Skeletal muscle cell (primary cell): ENCODE measurements at places on chromosomes 6 and 20.

GRCh38 chr6:28248916-28249315 is 3.2 kb downstream of the ZKSCAN4 start:
- DNase-seq, result no peak

DNA sequence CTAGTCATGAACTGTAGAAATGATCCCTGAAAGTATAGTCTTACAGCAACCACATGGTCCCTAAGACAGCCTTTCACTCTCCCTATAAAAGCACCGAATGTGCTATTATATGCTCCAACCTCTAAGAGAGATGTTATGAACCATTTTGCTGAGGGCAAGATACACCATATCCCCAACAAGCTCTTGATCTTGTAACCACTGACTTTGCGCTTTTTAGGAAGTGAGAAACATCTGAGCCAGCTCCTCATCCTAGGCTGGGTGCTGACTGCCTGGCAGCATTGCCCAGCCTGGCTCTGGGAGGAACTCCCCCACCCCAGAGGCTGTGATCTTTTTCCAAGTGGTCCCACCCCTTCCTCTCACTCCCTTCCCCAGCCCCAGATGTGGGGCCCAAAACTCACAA is 3.1 kb upstream of the EMILIN3 start:
- DNase-seq, result no peak

- DNase-seq, result no peak
Measured at GRCh38 chr6:69816026-69816425, 19.2 kb upstream of the LMBRD1 start.

GRCh38 chr6:152240436-152240835 is 396.7 kb downstream of the SYNE1 start:
- no peak for DNase-seq

- no peak for DNase-seq
Measured at GRCh38 chr6:13924146-13924948, 405 bp upstream of the RNF182 start.

DNA sequence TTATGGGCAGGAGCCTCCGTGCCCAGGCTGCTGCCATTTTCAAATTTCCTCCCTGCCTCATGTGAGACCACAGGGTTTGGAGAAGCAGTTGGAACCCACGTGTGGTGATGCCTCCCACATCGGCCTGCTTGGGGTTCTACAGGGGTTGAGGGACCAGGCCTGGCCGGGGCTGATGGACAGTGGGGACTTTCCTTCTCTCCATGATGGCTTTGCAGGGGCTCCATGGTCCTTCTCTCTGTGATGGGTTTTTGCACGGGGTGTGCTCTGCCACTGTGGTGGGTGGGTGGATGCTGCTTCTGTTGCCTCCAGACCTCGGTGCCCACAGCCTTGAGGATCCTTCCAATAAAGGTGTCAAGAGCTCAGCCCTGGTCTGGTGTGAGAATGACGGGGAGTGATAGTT is 54.4 kb downstream of the ADNP start:
- no peak for DNase-seq

GRCh38 chr6:124536842-124537191 is 425.4 kb upstream of the RNF217 start:
- no peak for DNase-seq

- no peak for DNase-seq
Measured at GRCh38 chr20:38222231-38222922, 38.2 kb downstream of the KIAA1755 start.

GRCh38 chr20:48823960-48824498 is 3.8 kb downstream of the PREX1 start:
- DNase-seq, result peak; percentile 60

DNA sequence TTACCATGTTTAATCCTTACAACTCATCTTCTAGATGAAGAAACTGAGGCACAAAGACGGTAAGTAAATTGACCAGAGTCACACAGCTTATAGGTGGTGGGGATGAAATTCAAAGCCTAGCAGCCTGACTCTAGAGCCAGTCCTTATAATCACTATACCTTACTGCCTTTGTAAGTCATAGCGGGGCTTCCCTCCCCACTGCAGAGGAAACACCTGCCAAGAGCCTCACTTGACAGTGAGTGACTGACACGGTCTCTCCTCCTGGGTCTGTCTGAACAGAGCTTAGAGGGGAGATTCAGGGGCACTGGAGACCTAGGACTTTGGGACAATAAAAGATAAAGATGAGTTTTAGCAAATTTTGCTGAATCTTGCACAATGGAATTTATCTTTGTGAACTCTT is 12.8 kb downstream of the SUN5 start:
- no peak for DNase-seq

DNA sequence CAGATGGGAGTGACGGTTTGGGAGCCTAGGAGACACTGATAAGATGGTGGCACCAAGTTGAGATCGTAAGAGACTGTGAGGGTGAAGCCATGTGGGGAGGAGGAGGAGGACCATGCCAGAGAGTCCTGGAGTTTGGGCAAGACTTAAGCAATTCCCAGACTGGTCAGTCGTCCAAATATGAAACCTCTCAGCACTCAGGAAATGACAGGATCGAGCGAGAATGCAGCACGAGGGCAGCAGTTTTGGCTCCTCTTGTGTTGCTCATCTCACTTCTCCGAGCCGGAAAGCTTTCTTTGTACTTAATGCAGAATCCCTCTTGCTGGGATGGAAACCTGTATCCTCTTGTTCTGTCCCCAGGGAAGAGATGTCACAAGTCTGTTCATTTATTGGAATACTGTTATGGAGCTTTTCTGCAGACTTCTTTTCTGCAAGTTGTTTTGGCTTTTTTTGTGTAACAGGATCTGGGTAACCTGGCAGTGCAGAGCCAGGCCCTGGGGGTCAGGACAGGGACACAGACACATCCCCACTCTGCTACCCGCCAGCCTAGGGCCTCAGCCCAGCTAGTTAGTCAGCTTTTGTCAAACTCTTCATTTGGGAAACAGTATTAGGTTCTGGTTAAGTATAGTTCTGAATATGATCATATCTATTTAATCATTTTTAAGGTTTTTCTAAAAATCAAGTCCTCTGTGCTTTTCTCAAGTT is 34.3 kb downstream of the FNDC1 start:
- peak; percentile 78 for DNase-seq

- no peak for DNase-seq
Measured at GRCh38 chr6:13372688-13373487, 44.6 kb upstream of the TBC1D7 start.

- no peak for DNase-seq
Measured at GRCh38 chr6:150987371-150987828, 121.9 kb downstream of the MTHFD1L start.

DNA sequence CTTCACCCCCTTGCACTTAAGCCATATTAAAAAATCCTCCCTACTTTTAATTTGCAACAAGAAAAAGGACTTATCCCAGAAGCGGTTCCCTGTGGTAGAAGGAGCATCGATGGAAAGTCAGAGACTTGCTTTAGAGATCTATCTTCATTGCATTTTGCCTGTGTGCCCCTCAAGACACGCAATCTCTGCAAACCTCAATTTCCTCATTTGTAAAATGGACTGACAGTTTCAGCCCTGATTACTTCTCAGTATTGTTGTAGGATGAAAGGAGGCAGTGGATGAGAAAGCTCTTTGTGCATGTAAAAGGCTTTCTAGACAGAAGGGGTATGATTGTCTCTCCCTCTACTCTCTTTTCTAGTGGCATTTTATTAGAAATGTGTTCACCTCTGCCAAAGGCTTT is 410.2 kb downstream of the CDC5L start:
- no peak for DNase-seq

DNA sequence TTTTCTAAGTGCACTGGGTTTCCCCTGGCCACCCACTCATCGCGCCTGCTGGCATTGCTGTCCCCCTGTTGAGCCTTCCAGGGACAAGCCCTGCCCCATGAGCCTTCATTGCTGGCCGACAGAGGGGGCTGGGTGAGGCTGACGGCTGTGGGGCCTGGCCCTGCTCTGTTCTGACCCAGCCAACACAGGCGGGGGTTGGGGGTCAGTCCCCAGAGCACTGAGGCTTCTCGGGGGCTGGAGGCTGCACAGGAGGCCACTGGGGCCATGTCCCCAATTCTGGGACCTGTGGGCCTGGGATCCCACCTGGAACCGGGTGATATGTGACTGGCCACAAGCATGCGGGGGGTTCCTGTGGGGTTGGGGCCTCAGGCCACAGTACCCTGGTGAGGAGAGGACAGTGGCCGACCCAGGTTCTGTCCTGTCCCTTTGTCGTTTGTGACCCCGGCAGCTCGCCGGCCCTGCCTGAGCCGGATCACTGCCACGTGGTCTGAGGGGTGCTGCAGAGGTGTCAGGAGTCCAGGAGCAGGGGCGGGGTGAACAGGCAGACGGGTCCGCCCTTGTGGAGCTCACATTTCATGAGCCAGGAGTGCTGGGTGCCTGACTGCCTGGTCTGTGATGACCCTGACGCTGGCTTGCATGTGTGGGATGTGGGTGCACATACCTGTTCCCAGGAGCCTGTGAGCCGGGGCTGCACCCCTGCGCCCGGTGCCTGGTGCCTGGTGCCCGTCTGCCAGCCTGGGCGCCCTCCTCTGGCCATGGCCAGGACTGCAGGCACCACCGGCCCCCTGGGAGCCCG is 2.1 kb upstream of the COL20A1 start:
- no peak for DNase-seq

DNA sequence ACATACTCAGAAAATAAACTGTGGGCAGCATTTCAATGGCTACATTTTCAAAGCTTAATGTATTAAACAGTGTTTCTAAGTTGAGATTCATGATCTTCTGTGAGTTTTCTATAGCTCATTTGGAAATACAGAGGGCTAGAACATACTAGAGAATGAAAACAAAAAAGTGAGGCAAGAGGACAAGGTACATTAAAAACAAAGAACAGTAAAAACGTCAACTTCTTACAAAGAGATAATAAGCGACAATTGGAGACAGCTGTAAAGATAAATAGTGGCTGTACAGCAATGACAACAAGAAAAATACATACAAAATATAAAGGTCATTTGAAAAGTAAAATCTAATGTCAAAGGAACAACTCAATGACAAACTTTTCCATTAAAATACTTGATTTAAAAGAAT is 94.3 kb downstream of the REV3L start:
- DNase-seq, result no peak

DNA sequence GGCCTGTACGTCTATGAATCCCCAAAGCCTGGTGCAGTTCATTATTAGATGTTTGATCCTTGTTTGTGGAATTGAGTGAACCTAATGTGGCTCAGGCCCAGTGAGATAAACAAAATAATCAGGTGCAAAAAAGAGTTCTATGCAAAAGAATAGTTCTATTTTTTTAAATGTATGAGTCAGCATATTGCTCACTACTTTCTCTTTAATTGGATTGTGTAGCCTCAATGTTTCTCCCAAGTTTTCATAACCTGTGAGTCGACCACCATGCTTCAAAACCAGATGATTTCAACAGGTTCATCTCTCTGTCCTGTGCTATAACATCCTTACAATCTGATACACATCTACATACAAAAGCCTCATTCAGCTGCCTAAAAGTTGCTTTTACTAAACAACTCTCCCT is 116.5 kb upstream of the HDAC2 start:
- no peak for DNase-seq

DNA sequence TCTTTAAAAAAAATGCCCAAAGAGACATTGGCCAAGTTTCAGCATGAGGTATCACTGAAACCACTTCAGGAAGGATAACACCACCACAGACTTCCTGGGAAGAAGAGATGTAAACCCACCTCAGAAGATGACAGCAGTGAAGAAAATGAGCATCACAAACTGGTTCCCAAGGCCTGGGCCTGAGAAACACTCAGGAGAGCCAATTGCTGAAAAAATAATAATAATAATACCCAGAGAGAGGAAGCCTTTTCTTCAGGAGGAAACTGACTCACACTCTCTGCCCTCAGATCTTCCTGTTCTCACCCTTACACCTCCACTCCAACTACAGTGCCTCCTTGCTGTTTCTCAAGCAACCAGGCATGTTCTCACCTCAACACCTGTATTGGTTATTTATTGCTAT is 68.1 kb upstream of the MAFB start:
- no peak for DNase-seq

DNA sequence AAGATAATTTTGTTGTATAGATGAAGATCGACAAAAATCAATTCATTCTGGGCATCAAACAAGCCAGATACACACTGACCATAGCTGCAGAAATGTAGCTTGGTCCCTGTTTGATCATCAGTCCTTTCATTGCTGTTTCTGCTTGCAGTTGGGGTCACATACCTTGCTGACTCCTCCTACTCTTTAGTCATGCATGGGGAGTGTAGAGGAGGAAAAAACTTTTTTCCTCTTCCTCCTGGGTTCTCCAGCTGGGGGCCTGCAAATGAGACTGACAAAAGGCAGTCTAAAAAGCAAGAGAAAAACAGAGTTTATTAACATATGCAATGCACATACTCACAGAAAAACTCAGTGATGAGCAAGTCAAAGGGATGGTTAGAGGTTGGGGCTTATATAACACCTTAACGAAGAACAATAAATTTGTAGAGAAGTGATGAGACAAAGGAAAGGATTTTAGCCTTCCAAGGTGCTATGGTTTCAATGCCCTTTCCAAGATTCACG is 105.8 kb downstream of the QRSL1 start:
- no peak for DNase-seq

GRCh38 chr6:45922728-45923351 is 92.8 kb downstream of the CLIC5 start:
- DNase-seq, result peak; percentile 55

DNA sequence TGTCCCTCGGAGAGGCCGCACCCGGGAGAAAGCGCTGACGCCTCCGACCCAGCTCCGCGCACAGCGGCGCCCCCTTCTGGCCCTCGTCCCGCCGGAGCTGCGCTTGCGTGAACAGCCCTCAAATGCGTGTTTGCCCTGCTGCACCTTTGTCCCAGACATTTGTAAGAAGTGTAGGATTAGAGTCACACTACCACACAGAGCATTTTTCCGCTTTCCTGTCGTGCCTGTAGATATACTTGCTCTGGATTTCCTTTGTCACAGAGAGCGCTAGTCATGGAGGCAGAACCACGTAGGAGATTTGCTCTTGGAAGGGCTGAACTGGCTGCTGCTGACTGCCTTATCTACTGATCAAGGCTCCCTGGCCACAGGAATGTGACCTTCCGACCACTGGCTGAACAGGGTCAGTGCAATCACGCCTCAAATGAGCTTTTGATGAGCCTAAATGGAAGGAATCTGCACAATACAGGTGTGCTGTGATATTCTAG is 62.3 kb downstream of the PAX1 start:
- DNase-seq, result no peak

GRCh38 chr6:141452354-141452686 is 680.4 kb upstream of the GJE1 start:
- DNase-seq, result no peak
